ENCODE measurements at places on chromosomes 3 and 15.

GRCh38 chr3:73766599-73767381, 142.0 kb upstream of the PDZRN3 start:
- DNase-seq = no peak

DNA sequence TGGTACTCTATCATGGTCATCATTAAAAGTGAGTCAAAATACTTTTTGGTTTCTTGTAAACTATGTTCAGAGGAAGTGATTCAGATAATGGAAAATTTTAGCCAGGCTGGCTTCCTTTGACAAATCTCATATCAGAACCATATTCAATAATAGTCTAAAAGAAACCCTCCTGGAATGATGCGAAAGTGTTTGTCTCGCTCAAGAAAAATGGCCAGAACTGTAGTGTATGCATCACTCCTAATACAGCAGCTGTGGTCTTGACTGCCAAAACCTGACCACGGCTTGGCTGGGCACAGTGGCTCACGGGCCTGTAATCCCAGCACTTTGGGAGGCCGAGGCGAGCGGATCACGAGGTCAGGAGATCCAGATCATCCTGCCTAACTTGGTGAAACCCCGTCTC, 35.6 kb upstream of the KCNMB2 start:
- DNase-seq = no peak

- DNase-seq = no peak
Measured at GRCh38 chr3:18591120-18591519, 166.0 kb upstream of the SATB1 start.

- DNase-seq = no peak
Measured at GRCh38 chr15:41520636-41521035, 7.0 kb upstream of the LTK start.

DNA sequence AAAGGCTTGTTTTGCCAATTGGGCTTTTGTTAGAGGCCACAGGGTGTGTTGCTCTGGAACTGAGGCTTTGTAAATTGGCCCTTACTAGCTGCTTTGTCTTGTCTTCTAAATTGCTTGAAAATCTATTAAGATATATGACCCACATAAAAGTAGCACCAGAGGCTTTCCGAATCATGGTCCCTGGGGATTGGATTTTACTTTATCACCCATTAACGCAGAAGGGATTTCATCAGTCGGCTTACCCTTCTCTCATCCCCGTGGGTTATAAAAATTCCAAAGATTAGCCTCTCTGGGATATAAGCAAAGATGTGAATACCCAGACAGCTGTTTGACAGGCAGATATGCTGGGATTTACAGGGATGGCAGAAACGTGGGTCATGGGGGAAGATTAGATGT, 98.3 kb upstream of the CHL1 start:
- DNase-seq = no peak

DNA sequence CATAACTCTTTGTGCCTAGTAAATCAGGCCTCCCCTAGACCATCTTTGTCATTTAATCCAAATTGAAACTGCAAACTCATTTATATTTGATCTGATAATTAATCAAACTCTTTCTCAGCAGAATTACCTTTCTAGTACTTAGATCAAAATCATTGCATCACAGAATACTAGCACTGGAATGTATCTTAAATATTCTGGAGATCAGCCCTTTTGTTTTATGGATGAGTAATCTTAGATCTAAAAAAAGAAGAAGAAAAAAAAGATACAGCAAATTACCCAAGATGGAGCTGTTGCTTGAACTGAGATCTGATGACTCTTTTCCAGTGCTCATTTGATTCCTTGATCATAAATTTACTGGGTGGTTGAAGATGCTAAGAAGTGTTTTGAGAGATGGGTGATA, 47.9 kb downstream of the NAALADL2 start:
- no peak for DNase-seq

DNA sequence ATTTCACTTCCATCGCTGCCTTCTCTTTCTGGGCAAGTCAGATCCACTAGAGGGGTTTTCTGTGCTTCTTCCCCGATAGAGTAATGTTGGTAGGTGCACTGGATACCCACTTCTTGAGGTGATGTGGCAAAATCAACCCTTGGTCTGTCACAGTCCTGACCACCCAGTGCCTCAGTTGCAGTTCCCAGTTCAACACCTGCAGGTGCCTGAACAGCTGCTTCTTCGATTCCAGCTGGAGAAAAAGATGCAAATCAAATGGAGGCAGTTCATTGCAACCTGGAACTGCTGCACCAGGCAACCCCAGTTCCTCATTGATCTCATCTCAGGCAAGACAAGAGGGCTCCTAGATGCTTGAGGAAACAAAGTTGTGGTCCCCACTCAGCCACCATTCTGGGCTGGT, 186.6 kb downstream of the UBE2E2 start:
- no peak for DNase-seq

DNA sequence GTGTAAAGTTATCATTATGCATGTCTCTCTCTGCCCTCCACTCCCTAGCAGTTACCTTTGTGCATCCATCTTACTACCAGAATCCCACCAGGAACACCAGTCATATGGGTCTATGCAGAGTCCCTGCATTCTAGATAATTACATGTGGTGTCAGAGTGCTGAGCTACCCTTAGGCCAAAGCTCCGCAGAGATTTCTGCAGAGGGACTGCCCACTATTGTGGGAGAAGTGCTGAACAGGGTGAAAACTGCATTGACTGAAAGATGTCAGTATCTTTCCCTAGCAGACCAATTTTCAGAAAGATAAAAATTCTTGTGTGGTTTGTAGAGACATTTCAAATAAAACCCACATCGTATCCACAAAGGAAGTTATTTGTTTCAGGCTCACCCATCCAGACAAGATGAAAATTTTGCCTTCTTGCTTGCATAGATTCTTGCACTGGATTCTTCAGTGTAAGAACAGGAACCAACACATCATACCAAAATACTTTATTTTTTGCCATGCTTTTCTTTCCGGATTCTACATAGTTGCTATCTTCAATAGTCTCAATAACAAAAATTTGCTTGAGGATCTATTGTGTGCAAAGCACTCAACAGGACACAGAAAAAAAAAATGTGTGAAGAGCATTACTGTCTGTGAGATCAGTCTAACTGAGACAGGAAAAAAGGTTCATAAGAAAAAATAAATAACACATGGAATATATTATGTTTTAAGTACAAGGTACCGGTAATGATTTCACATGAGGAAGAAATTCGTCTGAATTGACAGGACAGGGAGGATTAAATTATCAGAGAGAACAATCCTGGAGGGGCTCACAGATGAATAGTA, 32.0 kb upstream of the CCDC80 start:
- no peak for DNase-seq

- DNase-seq = no peak
Measured at GRCh38 chr3:43852066-43852465, 161.3 kb downstream of the ABHD5 start.

GRCh38 chr3:49616491-49616941, 57.6 kb upstream of the APEH start:
- DNase-seq = no peak

DNA sequence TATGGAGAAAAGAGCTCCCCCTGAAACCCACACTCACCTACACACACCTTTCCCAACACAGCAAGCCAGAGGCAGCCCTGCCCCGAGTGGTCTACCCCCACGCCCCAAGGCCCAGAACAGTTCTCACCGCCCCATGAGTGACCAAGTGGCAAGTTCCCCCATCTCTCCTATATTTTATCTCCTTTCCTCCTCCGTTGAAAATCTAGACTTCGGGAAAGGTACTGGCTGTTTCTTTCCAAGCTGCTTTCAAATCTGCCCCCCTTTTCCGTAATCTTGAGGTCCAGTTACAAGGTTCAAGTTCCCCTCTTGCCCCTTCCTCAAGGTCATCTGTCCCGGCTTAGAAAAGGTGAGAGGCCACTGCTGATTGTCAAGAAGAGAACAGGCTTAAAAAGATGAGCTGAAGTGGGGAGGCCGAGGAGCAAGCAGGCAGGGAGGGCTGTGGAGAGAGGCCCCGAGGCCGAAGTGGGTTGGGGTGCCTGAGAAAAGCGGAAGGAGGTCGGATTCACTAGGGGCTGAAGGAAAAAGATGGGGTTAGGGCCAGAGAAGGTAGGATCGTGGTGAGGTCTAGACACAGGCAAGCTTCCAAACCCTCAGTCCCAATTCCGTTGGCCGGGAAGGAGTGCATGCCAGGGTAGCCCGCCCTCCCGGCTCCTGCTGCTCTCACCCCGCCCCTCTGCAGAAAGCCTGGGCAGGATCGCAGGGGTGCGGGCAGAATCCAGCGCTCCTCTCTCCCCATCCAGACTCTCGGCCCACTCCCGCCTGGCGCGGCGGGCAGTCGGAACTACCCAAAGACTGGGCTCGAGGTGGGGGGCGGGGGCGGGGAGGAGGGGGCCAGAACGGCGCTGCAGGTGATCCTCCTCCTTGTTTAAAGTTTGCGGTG, 1.7 kb downstream of the SEMA5B start:
- DNase-seq = no peak

GRCh38 chr3:96915445-96915844, 101.1 kb downstream of the EPHA6 start:
- no peak for DNase-seq

- no peak for DNase-seq
Measured at GRCh38 chr3:105828703-105829102, 40.1 kb downstream of the CBLB start.

DNA sequence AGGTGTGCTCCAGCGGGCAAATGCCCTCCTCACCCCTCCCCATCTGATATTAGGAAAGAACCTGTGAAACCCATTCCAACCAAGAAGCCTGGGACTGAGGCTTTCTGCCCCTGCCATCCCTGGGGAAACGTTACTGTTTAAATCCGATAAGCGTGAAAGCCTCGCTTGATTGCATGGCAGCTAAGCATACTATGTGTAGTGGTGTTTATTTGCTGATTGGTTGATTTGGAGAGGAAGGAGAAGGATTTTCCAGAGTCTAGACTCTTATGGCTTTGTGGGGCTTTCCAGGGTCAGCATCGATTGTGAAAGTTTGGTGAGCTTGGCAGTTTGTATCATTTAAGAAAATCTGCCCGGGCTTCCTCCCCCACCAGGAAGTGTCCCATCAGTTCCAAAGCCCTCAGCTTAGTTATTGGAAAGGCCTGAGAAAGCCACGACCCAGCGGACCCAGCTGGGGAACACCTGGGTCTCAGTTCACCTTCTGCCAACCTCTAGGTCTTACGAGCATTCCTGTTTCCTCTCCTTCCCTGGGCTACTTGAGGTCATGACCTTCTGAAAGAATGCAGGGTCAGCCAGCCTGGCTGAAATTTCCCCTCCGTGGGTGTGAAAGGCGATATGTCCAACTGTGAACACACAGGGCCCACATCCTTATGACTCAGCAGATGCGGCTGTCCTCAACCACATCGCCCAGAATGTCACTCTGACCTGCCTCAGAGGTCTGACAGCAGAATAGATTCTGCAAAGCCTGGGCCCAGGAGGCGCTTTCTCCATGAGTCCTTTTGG, 62.8 kb upstream of the HERC1 start:
- peak; percentile 12 for DNase-seq

- no peak for DNase-seq
Measured at GRCh38 chr3:33099109-33099645, 2.2 kb upstream of the GLB1 start.

- no peak for DNase-seq
Measured at GRCh38 chr15:28110481-28110881, 11.4 kb upstream of the OCA2 start.

DNA sequence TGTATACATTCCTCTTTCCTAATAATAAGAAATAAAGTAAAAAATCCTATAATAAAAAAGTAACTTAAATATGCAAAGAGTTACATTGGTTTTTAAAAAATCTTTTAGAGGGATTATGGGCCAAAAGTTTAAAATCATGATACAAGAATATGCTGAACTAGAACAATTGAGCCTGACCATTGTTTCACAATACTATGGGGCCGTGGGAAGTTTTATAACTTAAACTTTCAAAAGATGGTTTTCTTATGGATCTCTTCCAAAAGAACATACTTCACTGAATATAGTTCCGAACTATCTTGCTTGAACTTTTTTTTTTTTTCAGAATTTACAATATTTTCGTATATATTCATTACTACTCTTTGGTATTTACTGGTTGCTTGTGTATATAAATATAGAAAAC, 97.6 kb downstream of the NFKBIZ start:
- DNase-seq = no peak

GRCh38 chr15:65985387-65985786, 116.1 kb downstream of the RAB11A start:
- no peak for DNase-seq

- no peak for DNase-seq
Measured at GRCh38 chr3:127123533-127123932, 69.4 kb upstream of the PRR23E start.

GRCh38 chr3:143847787-143848631, at the start of gene SLC9A9:
Gene SLC9A9, minus strand, starts transcription at chr3:143848468. Its CDS starts 146 bp downstream, at chr3:143848322.
- DNase-seq = peak; percentile 51

GRCh38 chr3:100335434-100335833, 877 bp downstream of the NIT2 start:
- no peak for DNase-seq

DNA sequence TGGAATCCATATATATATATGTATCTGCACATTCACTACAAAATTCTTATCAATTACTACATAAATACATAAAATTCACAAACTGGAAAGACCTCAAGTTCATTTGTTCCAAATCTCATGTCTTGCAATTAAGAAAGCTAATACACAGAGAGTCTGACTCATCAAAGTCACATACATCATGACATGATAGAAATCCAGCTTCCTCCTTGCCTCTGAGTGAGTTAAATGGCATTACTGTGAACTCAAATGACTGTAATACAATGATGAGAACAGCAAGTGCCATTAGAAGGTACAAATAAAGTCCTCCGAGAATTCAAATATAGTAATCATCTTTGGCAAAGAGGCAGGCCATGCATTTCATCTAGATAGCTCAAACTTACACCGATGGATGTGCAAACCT, 55.1 kb upstream of the AGTR1 start:
- no peak for DNase-seq

GRCh38 chr15:95323796-95324195, 1006.7 kb upstream of the NR2F2 start:
- DNase-seq = no peak

DNA sequence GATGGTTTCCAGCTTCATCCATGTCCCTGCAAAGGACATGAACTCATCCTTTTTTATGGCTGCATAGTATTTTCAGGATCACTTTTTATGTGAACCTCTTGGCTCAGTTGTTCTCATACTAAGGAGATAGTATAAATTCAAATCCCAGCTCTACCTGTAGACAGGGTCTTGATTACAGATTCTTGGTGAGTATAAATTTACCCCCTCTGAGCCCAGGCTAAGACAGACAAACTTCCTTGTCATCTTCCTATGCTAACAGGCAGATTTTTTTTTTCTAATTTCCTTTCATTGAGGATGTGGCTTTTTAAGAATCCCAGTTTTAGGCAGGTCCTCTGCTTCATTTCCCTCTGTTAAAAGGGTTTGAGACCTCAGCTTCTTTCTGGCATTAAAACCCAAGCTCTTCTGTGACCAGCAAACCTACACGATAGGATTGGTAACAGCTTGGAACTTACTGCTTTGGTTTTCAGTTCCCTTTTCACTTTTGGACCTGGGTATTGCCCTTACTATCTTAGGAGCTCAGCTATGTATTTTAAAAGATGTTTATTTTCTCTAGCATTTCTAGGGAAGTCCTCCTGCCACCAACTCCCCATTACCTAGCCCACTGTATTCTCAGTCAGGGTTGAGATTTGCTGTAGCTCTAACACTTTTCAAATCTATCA, 72.5 kb downstream of the VPS8 start:
- no peak for DNase-seq

GRCh38 chr3:38313695-38314094, 31.6 kb downstream of the SLC22A14 start:
- no peak for DNase-seq

GRCh38 chr15:25801586-25802284, 61.4 kb downstream of the ATP10A start:
- DNase-seq = no peak
